Ascending aorta (tissue), 2 donors: ENCODE measurements at places on chromosomes 1 and 21.
A peak's percentile ranks its signal among the peaks of the same experiment; 100 is the strongest.

DNA sequence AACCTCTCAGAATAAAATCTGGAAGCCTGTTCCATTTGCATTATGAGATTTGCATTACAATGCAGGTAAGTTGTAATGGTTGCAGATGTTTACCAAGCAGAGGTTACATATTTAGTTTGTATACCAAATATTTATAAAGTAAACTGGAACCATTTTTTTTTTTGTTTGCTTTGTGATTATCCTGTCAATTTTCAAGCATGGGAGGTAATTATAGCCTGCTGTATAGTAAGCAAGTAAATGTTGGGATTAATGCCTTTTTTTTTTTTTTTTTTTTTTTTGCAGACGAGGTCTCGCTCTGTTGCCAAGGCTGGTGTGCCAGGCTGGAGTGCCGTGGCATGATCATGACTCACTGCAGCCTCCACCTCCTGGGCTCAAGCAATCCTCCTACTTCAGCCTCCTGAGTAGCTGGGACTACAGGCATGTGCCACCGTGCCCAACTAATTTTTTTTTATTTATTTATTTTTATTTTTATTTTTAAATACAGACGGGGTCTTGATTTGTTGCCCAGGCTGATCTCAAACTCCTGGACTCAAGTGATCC, 21.0 kb downstream of the NFYC start:
- DNase-seq: no peak

- no peak for DNase-seq
Observed at GRCh38 chr1:50949286-50949982, 10.6 kb downstream of the FAF1 start.

GRCh38 chr1:111085676-111086075, 54.2 kb downstream of the DRAM2 start:
- no peak for DNase-seq

DNA sequence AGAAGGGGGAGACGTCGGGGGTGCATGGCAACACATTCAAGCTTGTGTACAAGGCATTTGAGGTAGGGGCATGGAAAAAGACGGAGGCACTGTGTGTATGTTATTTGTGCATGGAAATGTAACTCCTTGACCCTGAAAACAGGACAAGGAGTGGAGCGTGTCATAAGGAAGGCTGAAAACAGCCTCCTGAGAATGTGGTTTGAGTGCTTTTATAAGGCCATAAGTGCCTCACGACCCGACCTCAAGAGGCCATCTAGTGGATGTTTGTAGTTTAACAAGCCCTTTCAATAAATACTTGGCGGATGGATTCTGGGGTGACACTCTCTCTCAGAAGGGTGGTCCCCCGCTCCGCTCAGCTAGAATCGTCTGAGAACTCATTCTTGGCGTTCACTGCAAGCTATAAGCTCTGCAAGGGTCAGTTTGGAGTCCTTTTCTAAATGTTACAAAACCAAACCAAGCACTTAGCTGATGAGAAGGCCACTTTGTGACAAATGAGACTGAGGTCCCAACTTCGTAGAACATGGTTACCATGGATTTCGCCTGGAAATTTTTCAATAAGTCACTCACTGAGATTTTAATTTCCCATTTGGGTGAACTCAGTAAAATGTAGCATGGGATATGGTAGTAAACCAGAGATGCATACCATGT, 38.8 kb upstream of the CLCA4 start:
- no peak for DNase-seq

GRCh38 chr1:27542463-27543273, 52.7 kb upstream of the WASF2 start:
- DNase-seq: no peak

- DNase-seq: no peak
Observed at GRCh38 chr1:165056914-165057313, 299.6 kb downstream of the LMX1A start.

- no peak for DNase-seq
Observed at GRCh38 chr1:46012236-46012635, 120.2 kb downstream of the PIK3R3 start.

GRCh38 chr1:212190169-212190568, 95.0 kb upstream of the PPP2R5A start:
- DNase-seq: no peak

- DNase-seq: peak; percentile 59
Observed at GRCh38 chr21:41948078-41948895, 5.5 kb downstream of the C2CD2 start.

GRCh38 chr1:216113181-216113580, 310.1 kb downstream of the USH2A start:
- DNase-seq: no peak

GRCh38 chr1:87556326-87556725, 227.6 kb downstream of the LMO4 start:
- DNase-seq: no peak

DNA sequence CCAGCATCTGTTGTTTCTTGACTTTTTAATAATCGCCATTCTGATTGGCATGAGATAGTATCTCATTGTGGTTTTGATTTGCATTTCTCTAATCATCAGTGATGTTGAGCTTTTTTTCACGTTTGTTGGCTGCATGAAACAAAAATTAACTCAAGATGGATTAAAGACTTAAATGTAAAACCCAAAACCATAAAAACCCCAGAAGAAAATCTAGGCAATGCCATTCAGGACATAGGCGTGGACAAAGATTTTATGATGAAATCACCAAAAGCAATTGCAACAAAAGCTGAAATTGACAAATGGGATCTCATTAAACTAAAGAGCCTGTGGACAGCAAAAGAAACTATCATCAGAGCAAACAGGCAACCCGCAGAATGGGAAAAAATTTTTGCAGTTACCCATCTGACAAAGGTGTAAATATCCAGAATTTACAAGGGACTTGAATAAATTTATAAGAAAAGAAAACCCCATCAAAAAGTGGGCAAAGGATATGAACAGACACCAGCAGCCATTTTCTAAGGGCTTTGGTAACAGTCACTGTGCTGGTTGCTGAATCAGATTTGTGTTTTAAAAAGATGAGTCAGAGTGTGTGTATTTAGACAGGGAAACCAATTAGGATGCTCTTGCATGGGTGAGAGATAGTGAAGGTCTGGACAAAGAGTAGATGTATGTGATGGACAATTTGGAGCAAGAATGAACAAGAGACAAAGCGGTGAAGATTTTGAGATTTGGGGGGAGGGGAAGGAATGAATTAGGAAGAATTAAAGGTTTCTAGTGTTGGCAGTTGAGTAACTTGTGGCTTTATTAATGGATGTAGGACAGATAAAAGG, 110.7 kb downstream of the RYR2 start:
- no peak for DNase-seq

- DNase-seq: peak; percentile 71
Observed at GRCh38 chr1:23167353-23168078, 1.1 kb downstream of the LUZP1 start.

- DNase-seq: peak; percentile 73
Observed at GRCh38 chr1:169511316-169512005, 25.7 kb upstream of the SLC19A2 start.

DNA sequence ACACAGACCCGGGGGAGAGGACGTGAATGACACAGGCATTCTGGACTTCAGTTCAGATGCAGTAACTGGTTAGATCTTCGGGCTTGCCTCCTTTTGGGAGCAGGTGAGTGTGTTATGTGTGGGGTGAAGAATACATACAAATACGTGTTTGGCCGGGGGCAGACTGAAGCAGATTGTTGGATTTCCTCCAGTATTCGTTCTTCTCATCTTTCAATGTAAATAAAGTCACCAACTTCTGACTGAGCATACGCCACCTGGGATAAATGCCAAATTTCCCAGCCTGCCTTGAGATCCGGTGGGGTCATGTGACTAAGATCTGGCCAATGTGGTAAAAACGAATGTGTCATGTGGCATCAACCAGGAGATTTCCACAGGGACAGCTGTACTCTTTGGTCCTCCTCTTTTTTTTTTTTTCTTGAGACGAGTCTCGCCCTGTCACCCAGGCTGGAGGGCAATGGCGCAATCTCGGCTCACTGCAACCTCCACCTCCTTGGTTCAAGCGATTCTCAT, 189.8 kb downstream of the RGS7 start:
- no peak for DNase-seq

DNA sequence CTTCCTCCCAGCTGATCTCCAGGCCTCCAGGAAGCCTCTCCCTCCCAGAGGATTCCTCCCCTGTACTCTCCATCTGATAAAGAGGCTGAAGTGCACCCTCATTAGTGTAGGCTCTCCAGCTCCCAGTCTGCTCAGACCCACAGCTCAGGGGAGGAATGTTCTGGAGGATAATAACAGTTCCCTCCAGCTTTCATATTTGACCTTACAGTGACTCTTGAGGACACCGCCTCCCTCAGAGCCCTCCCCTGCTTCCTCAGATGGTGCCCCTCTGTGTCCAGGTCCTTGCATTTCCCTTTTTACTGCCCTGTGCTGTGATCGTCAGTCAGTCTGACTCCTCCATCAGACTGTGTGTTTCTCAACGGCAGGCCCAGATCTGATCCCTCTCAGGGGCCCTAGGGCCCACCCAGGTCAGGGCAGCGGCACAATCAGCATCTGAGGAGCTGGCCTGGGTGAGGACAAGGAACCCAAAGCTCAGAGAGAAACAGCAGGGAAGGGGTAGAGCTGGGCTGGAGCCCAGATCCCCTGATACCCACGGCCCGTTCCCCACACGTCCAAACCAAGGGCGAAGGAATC, 1.1 kb upstream of the SHISAL2A start:
- DNase-seq: no peak

- no peak for DNase-seq
Observed at GRCh38 chr1:96651517-96651916, 70.1 kb upstream of the PTBP2 start.

GRCh38 chr1:167095368-167095767, 1.5 kb downstream of the STYXL2 start:
- no peak for DNase-seq

DNA sequence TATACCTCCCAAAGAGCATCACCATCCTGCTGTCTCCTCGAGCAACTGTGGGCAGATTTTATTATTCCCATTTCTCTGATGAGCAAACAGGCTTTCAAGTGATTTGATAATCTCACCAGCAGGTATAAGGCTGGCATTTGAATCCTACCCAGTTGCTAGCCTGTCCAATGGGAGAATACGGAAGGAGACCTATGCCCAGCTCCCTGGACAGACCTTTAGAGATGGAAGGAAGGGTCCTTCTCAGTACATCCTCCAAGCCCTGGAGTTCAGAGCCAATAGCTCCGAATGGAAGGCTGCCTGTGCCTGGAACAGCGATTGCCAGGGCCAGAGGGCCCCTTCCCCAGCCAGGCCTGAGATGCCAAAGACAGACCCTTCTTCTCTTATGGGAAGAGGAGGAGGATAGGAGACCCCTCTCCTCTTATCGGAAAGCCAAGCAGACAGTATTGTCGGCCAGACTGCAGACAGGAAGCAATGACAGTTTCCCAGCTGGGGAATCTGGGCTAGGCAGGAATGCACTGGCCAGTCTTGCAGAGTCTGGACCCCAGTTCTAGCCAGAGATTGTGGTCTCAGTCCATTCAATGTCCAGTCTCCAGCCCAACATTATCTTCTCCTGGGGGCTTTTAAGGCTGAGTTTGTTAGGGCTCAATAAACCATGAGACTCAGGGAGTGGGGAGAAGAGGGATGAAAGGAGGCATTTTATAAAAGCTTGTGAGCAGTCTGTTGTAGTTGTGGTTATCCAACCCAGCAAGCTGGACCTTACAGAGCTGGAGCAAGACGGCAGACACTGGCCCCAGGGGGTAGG, 2.0 kb downstream of the IFFO2 start:
- DNase-seq: no peak

DNA sequence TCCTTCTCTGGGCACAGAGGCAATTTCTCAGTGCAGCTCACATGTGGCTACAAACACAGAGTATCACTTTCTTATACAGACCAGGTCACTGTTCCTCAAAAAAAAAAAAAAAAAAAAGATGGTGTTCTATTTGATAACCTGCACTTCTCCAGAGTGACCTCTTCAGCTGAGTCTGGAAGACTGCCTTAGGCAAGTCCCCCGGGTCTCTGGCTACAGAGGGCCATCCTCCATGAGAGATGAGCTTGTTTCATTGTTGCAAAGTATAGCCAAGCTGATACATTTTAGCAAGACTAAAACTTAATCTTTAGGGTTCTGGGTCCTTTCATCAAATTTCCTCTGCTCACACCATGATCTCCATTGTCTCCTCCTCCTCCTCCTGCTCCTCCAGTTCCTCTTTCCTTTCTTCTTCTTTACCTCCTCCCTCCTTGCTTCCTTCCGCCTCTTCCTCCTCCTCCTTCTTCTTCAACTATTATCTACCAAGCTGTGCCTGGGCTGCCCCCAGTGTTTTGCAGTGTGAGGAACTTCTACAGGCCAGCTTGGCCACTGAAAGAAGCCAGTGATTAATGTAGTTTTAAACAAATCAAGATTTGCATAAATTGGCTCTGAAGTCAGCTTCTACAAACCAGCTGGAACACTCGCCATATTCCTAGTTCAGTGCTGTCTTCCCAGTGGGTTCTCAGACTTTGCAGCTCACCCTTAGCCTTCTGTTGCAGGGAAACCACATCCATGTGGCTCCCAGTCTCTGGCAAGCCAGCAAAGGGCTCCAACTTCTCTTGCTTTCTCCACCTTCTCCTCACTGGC, 139.4 kb downstream of the RUNX1 start:
- DNase-seq: no peak

GRCh38 chr1:202230939-202231645, 37.5 kb downstream of the LGR6 start:
- DNase-seq: no peak

DNA sequence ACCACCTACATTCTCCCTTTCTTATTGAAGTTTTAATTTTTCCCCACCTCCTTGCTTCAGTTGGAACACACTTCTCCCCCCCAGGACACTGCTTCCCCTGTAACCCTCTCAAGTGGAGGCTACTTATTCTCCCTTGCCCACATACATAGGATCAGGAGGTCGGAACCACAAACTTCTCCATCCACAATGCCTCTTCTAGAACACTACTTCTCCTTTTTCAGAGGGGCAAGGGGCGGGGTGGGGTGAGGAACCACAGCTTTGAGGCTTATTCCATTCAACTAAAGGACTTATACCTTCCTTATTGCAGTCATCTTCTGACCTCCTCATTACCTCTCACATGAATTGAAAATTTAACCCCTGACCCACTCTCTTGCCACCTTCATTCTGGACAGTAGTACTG, 81.3 kb downstream of the NEK7 start:
- DNase-seq: no peak

DNA sequence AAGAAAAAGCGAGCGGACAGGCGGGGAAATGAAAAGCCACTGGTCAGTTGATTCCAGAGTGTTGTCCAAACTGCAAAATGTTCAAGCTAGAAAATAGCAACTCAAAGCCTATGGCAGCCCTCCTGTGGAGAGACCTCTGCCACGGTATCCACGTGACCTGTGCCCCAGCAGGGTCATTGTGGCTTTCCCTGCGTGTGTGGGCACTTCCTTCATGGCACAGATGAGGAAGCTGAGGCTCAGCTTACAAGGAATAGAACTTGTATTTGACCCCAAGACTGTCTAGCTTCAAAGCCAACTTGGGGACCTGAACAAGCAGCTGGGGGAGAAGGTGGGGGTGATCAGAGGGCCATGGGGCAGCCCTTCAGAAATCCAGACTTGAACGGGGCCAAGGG, 15.6 kb upstream of the PLEKHG5 start:
- no peak for DNase-seq

GRCh38 chr21:26934383-26934782, 32.5 kb downstream of the ADAMTS5 start:
- DNase-seq: no peak

- no peak for DNase-seq
Observed at GRCh38 chr1:245871191-245871590, 635.9 kb downstream of the SMYD3 start.

GRCh38 chr1:186770421-186770820, 58.3 kb upstream of the PLA2G4A start:
- DNase-seq: no peak
